AML-193 (cell line): ENCODE measurements at places on chromosomes 12 and 14.

DNA sequence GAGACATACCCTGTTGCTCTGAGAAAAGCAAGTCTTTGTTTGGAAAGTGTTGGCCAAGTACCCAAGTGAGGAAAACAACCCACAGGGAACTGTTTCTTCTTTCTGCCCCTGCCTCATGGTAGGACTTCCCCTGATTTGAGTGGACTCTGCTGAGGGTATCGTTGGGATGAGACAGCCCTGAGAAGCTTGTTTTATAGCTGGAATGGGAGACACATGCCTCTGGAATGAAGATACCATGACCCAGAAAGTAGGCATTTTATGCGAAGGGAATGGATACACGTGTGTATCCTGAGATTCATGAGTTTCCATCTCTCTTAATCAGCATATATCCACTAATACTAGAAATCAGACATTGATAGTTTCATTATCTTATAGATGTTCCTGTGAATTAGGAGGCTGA is 382.3 kb downstream of the ATP23 start:
- DNase-seq: no peak

GRCh38 chr14:93857500-93858283 is 69.4 kb upstream of the PRIMA1 start:
- no peak for DNase-seq

GRCh38 chr12:29804019-29804418 is 20.3 kb upstream of the TMTC1 start:
- no peak for DNase-seq

GRCh38 chr12:46514886-46515285 is 142.3 kb upstream of the SLC38A2 start:
- no peak for DNase-seq

- DNase-seq: no peak
Observed at GRCh38 chr12:128819293-128820144, 4.2 kb downstream of the SLC15A4 start.

GRCh38 chr14:89317051-89317691 is 99.9 kb downstream of the FOXN3 start:
- DNase-seq: no peak

- peak; percentile 34 for DNase-seq
Observed at GRCh38 chr12:123264642-123265041, 7.0 kb downstream of the CDK2AP1 start.

DNA sequence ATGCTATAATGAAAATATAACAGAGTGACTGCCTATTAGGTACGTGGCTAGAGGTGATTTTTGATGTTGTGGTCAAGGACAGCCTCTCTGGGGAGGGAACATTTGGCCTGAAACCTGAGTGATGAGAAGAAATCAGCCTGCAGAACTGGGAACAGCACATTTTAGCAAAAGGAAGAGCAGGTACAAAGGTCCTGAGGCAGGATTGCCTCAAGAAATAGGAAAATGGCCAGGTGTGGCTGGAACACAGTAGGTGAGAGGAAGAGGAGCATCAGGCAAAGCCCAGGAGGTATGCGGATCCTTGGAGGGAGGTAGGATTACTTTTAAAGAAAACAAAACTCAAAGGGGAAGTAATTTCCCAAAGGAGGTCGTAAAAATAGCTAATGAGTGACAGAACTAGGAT is 582.9 kb downstream of the MED13L start:
- DNase-seq: no peak

DNA sequence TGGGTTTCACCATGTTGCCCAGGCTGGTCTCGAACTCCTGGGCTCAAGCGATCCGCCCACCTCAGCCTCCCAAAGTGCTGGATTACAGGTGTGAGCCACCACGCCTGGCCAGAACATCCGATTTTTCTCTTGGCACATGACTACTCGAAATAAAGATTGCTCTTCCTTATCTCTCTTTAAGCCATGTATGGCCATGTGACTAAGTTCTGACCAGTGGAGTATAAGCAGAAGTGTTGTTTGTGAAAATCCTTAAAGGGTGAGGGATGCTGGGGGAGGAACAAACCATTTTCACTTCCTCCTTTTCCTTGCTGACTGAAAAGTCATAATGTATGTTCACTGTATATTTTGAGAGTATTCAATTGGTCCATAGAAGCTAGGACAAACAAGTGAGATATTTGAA is 50.7 kb upstream of the ATF7IP start:
- DNase-seq: no peak

GRCh38 chr12:3647504-3647903 is 105.4 kb downstream of the CRACR2A start:
- DNase-seq: no peak

- no peak for DNase-seq
Observed at GRCh38 chr12:28088566-28089272, 101.5 kb upstream of the CCDC91 start.

DNA sequence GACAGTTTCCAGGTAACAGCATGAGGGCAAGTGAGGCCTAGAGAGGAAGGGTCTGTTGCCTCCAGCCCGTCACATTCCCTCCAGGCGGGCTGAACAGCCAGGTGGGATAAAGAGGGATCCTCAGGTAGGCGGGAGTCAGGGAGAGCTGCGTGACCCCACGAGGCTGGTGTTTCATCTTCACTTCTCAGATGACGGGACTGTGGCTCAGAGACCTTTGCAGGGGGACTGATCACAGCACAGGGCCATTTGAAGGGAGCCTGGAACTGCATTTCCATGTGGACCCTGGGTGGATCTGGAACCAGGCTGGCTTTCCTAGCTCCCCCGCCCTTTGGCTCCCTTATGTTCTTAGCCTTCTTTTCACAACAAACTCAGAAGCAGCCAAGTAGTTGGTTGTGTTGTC is 37.4 kb downstream of the SH2B3 start:
- no peak for DNase-seq

DNA sequence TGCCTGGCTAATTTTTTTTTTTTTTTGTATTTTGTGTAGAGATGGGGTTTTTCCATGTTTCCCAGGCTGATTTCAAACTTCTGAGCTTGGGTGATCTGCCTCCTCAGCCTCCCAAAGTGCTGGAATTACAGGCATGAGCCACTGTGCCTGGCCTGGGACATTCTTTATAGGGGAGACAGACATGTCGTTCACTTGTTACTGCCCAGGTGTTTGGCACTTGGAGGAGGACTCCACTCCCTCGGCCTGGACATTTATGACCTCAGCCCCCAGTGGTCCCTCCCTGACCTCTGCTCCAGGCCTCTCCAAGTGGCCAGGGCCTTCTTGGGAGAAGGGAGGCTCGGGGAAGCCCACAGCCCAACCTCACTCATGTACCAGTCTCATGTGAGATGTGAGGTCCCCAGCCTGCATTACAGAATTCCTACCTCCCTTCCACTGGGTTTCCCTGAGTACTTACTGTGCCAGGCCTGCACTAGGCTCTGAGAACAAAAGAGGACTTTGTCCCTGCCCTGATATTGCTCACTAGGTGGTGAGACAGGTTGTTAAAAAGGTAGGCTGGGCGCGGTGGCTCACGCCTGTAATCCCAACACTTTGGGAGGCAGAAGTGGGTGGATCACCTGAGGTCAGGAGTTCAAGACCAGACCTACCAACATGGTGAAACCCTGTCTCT is 9.7 kb upstream of the POP5 start:
- no peak for DNase-seq

- DNase-seq: no peak
Observed at GRCh38 chr12:116484807-116485206, 74.4 kb upstream of the MAP1LC3B2 start.

GRCh38 chr12:45727980-45728629 is 1.4 kb upstream of the ARID2 start:
- no peak for DNase-seq

- no peak for DNase-seq
Observed at GRCh38 chr12:63875703-63876102, 31.2 kb downstream of the SRGAP1 start.

DNA sequence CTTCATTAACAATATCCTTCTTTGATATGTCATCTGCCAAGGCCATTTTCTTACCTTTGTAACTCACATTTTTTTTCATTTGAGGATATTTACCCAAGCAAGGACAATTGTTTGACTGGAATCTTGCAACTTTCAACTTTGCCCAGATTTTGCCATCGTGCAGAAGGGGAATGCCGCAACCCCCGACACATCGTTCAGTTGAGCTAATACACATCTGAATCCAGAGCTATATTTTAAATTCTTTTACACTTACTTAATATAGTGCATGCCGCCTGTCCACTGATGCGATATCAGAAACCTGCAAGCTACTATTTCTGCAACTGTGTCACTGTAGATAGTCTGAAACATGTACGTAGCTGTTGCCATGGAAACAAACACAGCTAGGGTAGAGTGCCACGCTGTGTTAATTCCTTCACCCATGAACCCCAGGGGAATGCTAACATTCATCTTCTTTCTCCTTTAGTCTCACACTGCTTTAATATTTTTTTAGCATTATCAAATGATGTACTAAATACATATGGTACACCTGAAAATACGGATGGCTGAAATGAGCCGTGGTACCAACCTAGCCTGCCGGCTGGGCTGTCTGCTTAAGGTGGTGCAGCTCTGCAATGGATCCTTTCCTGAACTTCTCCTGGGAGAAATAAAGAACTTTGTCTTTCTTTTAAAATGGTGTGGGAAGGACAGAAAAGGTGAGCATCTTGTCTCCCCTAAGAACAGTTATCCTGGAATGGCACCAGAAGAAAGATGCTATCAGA is 77.0 kb upstream of the FOXN3 start:
- DNase-seq: no peak

- no peak for DNase-seq
Observed at GRCh38 chr12:15933751-15934150, 22.6 kb downstream of the DERA start.

GRCh38 chr12:902581-902980 is 46.9 kb downstream of the RAD52 start:
- no peak for DNase-seq

DNA sequence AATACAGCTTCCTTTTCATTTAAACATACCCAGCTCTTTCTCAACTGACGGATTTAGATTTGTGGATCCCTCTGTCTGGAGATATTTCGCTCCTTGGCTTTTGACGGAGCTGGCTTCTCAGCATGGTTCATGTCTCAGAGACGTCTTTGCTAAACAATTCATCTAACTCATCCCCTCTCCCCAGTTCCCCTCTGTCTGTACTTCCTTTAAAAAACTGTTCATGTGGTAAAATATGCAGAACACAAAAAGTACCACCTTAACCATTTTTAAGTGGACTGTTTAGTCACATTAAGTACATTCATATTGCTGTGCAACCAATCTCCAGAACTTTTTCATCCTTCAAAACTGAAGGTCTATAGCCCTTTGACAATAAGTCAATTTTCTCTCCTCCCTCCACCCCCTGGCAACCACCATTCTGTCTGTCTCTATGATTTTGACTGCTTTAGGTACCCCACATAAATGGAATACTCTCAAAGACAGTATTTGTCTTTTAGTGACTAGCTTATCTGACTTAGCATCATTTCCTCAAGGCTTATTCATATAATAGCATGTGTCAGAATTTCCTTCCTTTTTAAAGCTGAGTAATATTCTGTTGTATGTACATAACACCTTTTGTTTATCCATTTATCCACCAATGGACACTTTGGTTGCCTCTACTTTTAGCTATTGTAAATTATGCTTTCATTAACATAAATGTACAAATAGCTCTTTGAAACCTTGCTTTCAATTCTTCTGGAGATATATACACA is 399.8 kb upstream of the SOX5 start:
- no peak for DNase-seq

GRCh38 chr12:89280833-89281538 is 71.3 kb downstream of the DUSP6 start:
- DNase-seq: peak; percentile 87

- DNase-seq: no peak
Observed at GRCh38 chr12:92462527-92462926, 240.3 kb upstream of the PLEKHG7 start.

- DNase-seq: peak; percentile 20
Observed at GRCh38 chr14:76832503-76832988, 6.3 kb downstream of the LRRC74A start.

DNA sequence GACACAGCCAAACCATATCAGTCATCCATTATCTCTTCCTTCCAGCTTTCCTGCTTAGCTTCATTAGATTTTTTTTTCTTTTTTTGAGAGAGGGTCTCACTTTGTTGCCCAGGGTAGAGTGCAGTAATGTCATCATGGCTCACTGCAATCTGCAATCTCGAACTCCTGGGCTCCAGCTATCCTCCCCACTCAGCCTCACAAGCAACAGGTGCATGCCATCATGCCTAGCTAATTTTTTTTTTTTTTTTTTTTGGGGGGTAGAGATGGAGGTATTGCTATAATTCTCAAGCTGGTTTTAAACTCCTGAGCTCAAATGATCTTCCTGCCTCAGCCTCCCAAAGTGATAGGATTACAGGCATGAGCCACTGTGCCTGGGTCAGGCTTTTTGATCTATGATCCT is 38.3 kb upstream of the PPM1A start:
- no peak for DNase-seq

GRCh38 chr14:99605299-99605961 is 1.4 kb upstream of the CCDC85C start:
- peak; percentile 63 for DNase-seq

- no peak for DNase-seq
Observed at GRCh38 chr12:203462-204260, 10.3 kb downstream of the SLC6A12 start.

DNA sequence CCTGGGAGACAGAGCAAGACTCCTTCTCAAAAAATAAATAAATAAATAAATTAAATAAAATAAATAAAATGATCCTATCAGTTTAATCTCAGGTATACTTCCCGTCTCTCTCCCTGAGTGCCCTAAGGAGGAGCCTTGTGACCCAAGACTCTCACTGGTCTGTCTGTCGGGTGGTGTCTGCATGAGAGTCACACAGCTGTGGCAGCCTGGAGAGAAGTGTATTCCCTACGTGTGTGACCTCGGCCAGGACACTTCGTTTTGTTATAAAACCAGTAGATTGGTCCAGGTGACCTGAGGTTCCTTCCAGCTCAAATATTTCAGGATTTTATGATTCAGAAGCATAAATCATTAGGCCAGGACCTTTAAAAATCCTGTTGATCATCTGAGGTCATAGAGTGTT is 4.8 kb downstream of the SYNE3 start:
- DNase-seq: no peak

- no peak for DNase-seq
Observed at GRCh38 chr12:12399161-12399560, 42.3 kb downstream of the BORCS5 start.

DNA sequence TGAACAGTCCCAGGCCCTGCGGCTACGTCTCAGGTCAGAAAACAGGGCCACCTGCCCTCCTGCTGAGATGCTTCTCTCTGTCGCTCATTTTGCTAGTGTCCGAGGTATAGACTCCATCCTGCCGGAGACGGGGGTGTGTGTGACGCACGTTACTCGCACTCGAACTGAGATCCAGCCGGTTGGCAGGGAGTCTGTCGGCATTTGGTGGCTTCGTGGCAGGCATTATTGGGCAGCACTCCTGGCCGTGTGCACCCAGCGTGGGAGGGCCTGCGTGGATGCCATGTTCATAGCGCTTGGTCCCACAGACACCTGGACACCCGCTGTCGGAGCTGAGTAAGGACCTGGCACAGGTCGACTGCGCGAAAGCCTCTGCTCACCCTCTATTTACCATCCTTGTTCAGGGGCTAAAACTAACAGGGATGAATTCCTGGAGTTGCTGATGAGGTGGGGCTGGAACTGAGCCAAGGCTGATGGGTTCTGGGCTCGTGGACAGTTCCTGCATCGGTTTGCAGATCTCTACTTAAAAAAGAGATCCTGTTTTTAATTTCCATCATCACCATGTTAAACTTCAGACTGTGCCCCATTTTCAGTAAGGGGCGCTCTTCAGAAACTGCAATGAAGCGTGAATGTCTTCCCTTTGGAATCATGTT is 28.6 kb downstream of the AACS start:
- DNase-seq: no peak

GRCh38 chr12:130086797-130087196 is 75.5 kb upstream of the FZD10 start:
- no peak for DNase-seq
